Lung (tissue), 17 donors: ENCODE measurements at places on chromosomes 11 and 22.

DNA sequence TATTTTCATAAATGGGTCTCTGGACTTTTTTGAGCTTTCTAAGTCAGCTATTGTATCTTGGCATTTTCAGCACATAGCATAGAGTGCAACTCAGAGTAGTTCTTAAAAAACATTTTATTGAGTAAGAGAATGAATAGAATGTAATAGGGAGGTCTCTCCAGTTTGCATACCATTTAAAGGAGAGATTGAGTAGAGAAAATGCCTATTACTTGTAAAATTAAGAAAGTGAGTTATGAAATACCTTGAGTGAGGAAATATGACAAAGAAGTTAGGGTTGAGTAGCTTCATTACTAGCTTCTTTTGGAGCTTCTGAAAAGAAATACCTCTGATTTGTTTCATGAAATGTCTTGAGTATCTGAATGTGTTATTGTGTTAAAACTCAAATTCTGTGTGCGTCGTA, 140.0 kb downstream of the AASDHPPT start:
- DNase-seq = no peak

GRCh38 chr11:19060629-19061028, at the start of gene MRGPRX2:
Gene MRGPRX2 (minus strand): TSS chr11:19060717. CDS start chr11:19056402, 4,315 bp downstream.
- DNase-seq = no peak

DNA sequence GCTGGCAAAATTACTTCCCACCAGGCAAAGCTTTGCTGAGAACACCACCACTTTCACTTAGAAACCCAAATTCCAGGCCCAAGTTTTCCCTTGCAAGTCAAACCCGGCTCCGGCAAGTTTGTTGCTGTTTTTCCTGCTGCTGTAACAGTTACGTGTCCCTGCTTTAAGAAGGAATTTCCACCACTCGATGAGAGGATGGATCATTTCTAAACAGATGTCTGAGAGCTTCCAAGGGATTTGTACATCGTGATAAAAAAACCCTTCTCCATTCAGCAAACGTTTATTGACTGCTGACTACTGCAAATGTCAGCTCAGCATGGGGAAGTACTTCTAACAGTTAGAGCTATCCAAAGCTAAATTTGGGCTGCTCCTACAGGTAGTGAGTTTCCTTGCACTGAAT, 19.7 kb downstream of the P2RX3 start:
- peak; percentile 32 for DNase-seq

- DNase-seq = no peak
Measured at GRCh38 chr11:33387581-33387980, 130.4 kb downstream of the HIPK3 start.

DNA sequence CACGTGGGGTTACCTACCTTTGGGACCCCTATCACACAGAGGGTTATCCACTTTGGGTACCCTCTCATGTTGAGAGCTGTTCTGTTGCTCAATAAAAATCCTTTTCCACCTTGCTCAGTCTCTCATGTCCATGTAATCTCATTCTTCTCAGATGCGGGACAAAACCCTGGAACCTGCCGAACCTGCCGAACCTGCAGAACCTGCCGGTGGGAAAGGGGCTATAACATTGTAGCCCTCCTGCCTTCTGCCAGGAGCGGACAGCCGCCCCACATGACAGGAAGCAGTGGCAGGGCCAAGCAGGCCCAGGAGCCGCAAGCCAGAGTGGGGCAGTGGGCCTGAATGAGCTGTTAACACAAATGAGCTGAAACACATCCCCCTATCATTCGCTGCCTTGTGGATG, 18.1 kb downstream of the NPAT start:
- DNase-seq = no peak

- DNase-seq = no peak
Measured at GRCh38 chr11:65551572-65552387, 6.4 kb downstream of the LTBP3 start.

DNA sequence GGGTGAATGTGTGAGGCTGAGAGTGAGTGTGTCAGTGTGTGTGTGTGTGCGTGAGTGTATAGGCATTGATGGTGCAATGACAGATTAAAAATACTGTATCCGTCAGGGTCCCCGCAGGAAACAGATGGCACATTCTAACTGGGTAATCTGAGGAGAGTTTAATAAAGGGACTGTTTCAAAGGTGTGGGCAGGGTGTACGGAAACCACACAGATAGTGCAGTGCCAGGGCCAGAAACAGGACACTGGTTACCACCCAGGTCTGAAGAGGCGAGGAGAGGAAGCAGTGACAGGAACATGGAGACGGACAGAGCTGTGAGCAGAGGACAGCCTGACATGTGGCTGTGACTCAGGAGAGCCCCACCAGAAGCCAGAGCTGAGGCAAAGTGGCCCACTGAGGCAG, 16.5 kb downstream of the P2RX3 start:
- DNase-seq = no peak

GRCh38 chr11:89625171-89625570, 84.9 kb upstream of the TRIM77 start:
- DNase-seq = no peak

GRCh38 chr11:66278363-66279091, 552 bp downstream of the CNIH2 start:
- peak; percentile 36 for DNase-seq

DNA sequence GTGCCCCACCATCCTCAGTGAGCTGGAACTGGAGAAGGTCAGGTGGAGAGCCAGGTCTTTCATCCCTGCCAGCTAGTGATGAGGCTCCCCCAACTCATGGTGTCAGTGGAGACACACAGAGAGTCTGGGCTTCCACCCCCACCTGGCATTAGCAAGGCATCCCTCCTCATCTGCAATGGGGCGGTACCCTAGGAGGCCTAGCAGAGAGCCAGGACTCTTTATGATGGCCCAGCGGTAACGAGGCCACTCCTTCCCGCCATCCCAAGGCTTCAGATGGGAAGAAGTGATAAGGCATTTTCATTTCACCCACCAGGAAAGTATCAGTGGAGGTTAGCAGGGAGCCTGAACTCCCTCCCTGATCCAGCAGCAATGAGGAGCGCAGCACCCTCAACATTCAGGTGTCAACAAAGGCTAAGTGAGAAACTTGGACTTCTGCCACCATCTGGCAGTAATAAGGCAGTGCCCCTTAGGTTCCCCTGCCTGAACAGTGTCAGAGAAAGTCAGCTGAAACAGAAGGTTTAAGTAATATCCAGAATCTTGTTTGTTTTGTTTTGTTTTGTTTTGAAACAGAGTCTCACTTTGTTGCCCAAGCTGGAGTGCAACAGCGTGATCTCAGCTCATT, 40.5 kb upstream of the FBLN1 start:
- peak; percentile 65 for DNase-seq

- DNase-seq = peak; percentile 46
Measured at GRCh38 chr11:44445500-44446365, 119.7 kb upstream of the CD82 start.

DNA sequence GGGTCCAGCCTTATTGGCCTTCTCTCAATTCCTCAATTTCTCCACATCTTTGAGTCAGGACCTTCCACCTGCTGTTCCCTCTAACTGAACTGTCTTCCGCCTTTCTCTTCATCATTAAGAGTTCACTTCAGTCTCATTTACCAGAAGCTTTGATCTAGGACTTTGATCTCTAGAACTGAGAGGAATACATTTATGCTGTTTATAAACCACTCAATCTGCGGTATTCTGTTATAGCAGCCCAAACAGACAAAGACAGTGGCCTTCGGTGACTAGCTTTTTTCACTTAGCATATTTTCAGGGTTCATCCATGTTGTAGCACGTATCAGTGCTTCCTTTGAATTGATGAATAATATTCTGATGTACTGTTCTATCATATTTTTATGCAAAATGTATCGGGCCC, 10.5 kb downstream of the CLPB start:
- DNase-seq = no peak
